CD4-positive, alpha-beta T cell treated with Interleukin-4 for 4 hours (primary cell): ENCODE measurements at places on chromosomes 16 and 17.
A peak's percentile ranks its signal among the peaks of the same experiment; 100 is the strongest.

DNA sequence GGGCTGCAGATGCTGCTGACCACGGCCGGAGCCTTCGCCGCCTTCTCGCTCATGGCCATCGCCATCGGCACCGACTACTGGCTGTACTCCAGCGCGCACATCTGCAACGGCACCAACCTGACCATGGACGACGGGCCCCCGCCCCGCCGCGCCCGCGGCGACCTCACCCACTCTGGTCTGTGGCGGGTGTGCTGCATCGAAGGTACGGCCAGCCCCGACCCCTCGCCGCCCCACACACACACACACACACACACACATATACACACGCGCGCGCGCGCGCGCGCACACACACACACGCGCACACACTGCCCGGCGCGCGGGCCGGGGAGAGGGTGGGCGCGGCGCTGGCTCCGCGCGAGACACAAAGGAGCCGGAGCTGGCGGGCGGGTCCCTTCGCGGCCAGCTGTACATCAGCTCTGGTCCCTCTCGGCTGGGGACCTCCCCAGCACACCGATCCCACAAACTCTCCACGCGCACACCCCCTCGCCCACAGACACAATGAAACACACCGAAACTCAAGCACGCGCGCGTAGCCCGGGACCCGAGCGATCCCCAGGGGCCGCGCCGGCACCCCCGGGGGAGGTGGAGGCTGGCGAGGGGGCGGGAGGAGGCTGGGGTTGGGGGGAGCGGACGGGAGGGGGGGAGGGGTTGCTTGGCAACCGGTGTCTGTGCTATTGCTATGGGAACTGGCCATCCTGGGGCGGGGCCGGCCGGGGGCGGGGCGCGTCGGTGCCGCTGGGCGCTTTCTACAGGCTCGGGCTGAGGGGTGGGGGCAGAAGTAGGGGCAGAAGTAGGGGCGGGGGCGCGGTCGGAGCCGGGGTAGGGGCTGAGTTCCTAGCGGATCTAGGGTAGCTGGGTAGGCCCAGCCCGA lies 658 bp downstream of the CACNG4 start:
- no peak for DNase-seq

- DNase-seq, result no peak
Measured at GRCh38 chr17:72903522-72903921, 189.0 kb downstream of the SLC39A11 start.

GRCh38 chr16:89796104-89796503 lies 20.3 kb downstream of the FANCA start:
- no peak for DNase-seq

GRCh38 chr17:57718878-57719277 lies 26.2 kb downstream of the CCDC182 start:
- no peak for DNase-seq

GRCh38 chr17:80117491-80118401 lies 16.4 kb downstream of the GAA start:
- no peak for DNase-seq

DNA sequence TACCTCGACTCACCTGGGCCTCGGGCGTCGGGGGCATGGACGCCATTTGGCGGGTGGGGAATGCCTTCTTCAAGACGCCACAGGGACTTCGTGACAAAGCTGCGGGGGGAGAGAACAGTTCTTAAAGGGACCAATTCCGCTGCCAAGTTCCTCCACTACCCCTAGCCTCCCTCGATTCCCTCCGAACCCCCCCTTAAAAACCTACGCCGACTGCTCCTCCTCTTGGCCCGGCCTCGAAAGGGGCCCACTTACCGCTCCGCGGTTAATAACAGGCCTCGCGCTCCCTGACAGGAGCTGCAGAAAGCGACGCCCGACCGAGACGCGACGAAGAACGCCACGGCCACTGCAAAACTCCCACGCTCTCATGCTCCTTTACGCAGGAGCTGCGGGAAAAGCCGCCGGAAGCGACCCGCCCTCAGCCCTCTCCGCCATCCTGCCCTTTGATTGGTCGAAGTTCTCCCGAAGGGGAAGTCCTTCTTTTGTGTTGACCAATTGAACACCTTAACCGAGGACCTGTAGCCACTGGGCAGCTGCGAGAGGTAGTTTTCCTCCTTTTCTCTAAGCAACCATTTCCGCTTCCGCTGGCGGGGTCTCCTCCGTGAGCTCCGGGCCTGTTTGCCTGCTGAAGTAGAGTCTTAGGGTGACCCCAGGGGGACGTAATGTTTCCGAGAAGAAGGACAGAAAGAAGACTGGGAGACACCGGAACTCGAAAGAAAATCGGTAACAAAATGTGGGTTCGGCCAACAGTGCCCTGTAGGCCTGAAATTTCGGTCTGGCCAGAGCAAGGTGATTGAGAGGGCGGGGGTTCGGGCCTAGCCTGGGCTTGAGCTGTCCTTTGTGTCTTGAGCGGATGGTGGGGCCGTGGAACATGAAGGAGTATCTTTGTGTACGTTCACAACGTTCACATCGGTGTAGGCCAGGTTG lies at the start of the genes NAA60 and ZNF597:
NAA60 (plus strand) TSS at position 573 of the 924 bp plus-strand sequence. CDS start 32,548 bp downstream, outside the sequence.
ZNF597 (minus strand) TSS at position 397 of the 924 bp plus-strand sequence; CDS start at position 46, 351 bp downstream.
- peak; percentile 91 for DNase-seq
